ACHN (cell line): ENCODE measurements at places on chromosomes 16 and 17.

- no peak for DNase-seq
Observed at GRCh38 chr17:49252148-49252695, 21.6 kb upstream of the PHOSPHO1 start.

DNA sequence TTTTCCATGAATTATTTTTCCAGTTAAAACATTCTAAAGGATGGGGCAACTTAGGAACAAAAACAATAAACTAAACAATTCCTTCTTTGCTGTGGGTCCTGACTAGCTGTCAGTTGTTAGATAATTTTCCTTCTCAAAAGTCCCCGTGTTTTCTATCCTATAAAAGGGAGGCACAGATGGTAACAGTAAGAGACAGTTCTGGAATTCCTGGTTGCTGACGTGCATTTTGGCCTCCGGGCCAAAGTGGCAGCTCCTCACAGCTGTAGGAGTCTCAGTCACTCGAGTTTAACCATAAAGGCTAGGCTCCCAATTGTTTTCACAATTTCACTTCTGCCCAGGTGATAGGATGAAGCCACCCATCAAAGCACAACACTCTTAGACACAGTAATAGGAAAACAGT is 77.0 kb upstream of the ZNF423 start:
- DNase-seq: no peak

- no peak for DNase-seq
Observed at GRCh38 chr17:74079537-74080300, 123.8 kb upstream of the RPL38 start.

DNA sequence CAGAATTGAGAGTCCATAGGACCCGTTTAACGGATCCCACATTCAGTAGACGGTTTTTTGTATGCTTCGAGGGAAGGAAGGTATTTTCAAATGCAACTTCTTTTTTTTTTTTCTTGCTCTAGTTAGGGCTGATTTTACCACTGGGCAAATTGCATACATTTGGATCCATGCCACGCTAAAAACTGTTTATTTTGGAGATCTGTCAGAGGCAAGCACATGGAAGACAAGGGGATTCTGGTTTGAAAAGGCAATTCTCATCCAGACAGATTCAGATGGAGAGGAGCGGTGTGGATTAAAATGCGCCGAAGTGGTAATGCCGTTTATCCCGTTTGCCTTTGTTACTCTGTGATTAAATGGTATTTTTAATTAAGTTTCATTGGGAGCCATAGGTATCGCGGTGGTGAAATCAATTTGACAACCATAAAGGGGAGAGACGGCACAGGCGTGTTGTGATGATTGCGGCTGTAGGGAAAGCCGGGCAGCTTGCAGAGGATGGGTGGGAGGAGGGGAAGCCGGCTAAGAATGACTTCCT is 170.4 kb downstream of the IRX3 start:
- DNase-seq: no peak

- no peak for DNase-seq
Observed at GRCh38 chr17:66930933-66931332, 33.6 kb upstream of the CACNG4 start.

DNA sequence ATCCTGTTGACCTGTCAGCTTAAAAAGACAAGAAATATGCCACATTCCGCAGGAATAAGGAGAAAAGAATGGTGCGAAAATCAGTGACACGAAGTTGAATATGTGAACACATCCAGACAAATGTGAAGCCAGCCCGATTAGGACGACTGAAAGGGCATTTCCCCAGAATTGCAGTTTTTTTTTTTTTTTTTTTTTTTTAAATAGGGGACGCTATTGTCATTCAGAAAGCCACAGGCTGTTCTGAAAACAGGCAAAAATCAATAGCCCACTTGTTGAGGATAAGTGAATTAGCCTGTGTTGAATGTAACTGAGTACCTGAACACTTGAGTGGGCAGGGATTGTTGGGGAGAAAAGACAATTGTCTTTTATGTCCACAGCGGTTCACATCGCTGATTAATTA is 507.1 kb downstream of the WWOX start:
- DNase-seq: no peak

GRCh38 chr17:78323826-78324390 is 36.0 kb downstream of the SOCS3 start:
- no peak for DNase-seq

DNA sequence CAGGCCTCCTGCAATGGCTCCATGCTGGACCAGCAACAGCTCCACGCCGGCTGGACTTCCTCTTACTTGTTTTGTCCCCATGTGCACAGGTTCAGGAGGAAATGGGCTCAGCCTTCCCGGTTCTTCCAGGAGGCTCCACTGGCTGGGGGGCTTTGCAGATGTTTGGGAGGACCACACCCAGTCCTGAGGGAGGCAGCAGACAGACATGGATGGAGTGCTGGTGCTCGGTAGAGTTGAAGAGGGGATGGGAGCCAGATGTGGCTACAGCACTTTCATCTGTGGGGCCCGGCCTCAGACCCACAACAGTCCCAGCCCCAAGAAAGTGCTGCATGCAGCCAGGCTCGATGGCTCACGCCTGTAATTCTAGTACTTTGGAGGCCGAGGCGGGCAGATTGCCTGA is 21.8 kb downstream of the NARF start:
- DNase-seq: no peak

DNA sequence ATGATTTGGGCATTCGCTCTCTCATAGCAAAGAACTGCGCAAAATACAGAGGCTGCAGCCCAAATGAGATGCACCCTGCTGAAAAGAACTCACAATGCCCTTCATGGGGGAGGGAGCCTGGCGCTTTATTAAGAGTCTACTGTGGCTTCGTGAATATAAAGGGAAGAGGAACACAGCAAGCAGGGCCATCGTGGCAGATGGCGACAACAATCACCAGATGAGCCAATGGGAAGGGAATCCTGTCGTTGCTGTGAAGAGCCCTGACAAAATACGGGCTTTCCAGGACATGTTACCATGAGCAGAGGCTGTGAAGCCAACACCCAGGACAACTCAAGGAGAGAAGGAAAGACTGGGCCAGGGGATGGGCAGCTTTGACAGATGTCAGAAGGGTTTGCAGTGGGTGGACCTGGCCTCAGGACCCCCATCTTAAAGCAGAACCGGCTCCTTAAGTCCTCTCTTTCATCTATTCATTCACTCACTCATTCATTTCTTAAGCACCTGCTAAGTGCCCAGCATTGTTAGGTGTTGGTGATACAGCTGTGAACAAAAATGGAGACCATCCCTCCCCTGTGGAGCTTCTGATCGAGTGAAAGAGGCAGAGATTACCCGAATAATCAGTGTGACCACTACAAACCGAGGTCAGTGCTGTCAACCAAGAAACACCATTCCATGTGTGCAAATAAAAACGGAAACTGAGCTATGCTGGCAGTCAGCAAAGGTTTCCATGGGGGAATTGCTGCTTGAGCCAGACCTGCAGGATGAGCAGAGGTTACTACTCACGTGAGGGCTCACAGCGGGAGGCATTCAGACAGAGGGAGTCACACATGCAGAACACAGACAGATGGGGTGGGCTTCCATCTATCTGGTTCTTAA is 125.8 kb downstream of the DYNLRB2 start:
- DNase-seq: no peak

DNA sequence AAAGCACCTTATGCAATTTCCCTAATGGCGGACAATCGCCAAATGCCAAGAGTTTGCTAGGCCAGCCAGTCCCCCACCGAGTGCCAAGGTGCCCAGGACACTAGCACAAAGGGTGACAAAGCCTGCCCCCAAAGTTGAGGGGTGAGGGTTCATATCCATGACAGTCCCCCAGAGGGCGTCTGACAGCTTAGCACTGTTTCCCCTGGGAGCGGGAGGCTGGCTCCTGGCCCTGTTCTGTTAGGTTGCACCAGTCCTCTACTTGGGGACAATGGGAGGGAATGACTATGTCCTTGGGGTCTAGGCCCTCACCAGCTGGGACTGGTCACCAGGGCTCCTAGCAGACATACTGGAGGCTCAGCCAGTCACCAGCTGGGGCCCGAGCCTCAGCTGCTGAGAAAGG is 66.9 kb downstream of the MYO18A start:
- no peak for DNase-seq

GRCh38 chr16:53056392-53056881 is 1.6 kb downstream of the CHD9 start:
- DNase-seq: no peak

DNA sequence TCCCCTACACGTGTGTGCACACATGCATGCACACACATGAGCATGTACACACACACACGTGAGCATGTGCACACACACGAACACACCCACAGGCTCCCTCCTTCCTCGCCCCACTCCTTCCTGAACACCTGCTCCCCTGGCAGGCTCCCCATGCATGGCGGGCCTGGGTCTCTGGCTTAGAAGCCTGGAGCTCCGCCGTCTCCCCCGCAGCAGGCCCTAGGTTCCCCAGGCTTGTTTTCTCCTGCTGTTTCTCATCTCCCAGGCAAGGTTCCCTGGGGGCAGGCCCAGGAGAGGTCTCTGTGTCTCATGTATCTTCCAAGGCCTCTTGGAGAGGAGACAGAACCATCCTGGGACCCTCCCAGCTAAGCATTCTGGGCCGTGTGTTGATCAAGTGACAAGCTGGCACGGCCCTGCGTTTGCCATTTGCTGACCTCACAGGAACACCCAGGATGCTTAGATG is 202.3 kb upstream of the CIBAR2 start:
- no peak for DNase-seq

DNA sequence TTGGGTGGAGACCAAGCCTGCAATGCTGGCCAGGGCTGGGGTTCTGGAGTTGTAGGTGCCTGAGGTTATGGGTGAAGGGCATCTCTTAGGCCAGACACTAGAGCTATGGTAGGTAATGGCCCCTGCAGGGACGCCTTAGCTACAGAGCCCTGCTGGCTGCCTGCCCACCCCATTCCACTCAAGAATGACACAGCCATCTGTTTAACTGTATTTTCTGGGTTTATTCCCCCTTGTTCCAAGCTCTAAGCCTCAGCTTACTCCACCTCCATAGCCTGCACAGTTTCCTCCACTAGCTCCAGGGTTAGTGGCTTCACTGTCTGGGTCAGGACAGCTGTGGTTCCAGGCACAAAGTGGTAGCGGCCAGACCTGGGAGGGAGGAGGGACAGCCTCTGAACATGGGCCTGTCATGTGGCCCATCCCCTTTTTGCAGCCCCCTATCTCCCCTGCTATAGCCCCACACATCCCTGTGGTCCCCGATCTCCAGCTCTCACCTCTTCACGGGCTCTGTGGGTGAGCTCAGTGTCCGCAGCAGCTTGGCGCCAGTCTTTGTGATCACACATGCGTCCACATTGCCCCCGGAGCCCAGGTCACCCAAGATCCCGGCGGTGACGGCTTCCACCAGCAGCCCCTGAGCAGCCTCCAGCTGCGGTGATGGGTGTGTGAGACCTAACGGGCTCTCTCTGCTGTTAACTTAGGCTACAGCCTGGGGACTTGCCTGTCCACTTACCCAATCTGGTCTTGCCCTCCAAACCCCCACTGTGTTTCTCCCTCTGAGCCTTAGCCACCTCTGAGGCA is 2.1 kb downstream of the PSMB10 start:
- DNase-seq: no peak

DNA sequence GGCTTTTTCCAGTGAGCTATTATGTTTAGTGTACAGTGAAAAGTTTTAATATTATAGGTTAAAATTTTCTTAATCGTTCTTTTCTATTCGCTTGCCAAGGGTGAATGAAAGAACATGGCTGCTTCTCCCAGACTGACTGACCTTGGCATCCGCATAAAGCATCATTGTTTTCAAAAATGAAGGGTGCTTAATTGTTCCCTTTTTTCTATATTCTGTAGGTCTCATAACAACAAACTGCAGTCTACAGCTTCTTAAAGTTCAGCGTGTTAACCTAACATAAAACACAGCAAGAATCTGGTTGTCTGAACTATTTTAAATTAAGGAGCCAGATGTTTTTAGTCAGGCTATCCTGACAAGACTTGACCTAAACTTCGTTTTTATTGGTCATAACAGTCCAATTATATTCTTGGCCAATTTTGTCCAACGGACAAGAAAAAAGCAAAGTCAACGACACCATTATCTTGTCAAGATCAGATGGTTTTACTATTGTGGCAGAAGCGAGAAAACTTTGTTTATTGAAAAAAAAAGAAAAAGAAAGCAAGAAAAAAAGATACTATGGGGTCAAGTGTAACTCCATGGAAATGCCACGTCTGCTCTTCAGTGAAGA is 14.1 kb downstream of the C17orf58 start:
- no peak for DNase-seq

DNA sequence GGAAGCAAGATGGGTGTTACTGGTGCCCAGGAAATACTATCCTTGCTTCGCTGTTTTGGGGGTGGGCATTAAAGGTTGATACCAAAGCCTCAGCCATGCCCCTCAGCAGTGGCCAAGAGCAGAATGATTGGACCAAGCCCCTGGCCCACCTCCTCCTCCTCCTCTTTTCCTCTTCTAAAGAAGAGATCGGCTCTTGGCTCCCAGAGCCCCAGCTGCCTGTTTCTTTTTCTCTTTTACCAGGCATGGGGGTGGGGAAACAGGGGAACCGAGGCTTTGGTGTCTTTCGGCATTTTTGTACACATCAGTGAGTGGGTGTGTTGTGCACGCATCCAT is 5.8 kb downstream of the THRA start:
- no peak for DNase-seq

DNA sequence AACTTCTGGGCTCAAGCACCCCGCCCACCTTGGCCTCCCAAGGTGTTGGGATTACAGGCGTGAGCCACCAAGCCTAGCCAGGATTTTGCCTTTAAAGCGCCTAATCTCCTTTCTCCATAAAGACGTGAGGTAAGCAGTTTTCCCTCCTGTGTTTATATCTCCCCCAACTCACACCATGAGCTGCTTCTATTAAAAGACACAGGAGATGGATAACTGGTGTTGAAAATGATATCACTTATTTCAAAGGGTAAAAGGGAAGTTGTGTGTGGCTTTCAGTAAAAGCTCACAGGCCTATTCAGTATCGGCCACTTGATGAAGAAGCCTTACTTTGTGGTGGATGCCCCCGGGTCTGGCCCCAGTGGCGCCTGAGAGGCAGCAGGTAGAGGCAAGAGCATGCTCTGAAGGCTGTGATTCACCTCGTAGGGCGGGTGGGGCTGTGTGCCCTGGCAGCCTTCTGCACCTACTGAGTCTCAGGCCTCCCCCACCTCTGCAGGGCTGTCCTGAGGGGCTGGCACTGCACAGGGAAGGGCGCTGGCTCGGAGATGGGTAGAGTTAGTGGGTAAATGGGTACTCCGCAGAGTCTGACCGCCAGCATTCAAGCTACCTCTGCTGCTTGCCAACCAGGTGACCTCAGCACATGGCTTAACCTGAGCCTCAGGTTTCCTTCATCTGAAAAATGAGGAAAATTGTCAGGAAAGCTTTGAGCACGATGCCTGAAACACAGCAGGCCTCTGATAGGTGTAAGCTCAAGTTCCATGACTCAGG is 146.8 kb downstream of the CLEC16A start:
- DNase-seq: no peak

DNA sequence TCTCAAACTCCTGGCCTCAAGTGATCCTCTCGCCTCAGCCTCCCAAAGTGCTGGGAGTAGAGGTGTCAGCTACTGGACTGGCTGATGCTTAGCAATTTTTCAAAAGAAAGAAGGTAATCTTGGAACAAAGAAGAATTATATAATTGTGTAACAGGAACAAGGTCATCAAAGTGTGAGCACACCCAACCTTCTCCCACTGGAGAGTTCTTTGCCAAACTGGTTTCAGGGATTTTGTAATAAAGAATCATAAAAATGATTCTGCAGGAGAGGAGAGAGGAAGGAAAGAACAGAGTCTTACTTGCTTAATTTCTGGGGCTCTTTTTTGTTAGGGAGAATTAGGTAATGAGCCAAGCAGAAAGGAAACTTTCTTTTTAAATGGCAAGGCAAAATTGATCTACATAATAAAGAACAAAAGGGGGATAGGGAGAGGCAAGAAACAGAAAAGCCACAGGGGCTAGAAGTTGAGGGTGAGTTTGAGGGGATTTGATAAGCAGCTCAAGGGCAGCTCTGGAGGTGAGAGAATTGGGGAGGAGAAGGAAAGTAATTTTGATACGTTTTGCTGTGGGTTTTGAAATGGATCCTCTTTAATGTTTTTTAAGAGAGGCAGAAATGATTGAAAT is 21.3 kb downstream of the CHD9NB start:
- no peak for DNase-seq
